Right lung (tissue), 10 donors: ENCODE measurements at places on chromosomes 6 and 20.

DNA sequence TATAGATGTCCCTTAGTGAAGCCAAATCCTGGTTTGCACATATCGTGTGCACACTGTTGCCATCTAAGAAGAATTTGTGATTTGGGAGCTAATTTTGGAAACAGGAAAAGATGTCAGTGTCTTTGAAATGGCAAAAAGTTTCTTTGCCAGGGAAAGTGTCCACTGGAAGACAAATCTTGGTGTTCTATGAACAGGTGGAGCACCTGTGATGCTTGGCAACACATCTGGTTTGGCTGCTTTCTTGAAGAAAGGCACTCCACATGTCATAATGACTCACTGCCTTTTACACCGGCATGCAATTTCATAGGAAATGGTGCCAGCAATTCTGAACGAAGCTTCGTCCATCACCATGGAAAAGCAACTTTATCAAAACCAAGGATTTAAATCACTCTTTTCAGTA, 1040.0 kb upstream of the MAP3K7 start:
- DNase-seq = no peak

GRCh38 chr20:41175727-41176330, 38.5 kb downstream of the PLCG1 start:
- DNase-seq = no peak

GRCh38 chr6:31582230-31582643, at the start of gene LTB:
TSS of gene LTB (minus strand) at chr6:31582424. CDS start at chr6:31582417, 7 bp downstream.
- no peak for DNase-seq

GRCh38 chr6:22113026-22113766, 183.6 kb downstream of the PRL start:
- peak; percentile 42 for DNase-seq

- no peak for DNase-seq
These were observed 179.2 kb downstream of the TMEM242 start for GRCh38 chr6:157143890-157144798.

GRCh38 chr6:33410711-33411631, at the start of gene PHF1:
TSS of gene PHF1 (plus strand) at chr6:33411014. CDS start at chr6:33412264, 1,250 bp downstream.
- no peak for DNase-seq

GRCh38 chr6:38876475-38876874, 161.4 kb downstream of the DNAH8 start:
- peak; percentile 2 for DNase-seq

- no peak for DNase-seq
These were observed 92.4 kb downstream of the EYA2 start for GRCh38 chr20:46987001-46987400.

- DNase-seq = peak; percentile 26
These were observed 7.9 kb upstream of the SDCBP2 start for GRCh38 chr20:1336699-1337367.

GRCh38 chr20:42173440-42173839, 555.3 kb upstream of the CHD6 start:
- DNase-seq = no peak

GRCh38 chr20:18403269-18403668, 63.6 kb downstream of the DZANK1 start:
- DNase-seq = no peak

DNA sequence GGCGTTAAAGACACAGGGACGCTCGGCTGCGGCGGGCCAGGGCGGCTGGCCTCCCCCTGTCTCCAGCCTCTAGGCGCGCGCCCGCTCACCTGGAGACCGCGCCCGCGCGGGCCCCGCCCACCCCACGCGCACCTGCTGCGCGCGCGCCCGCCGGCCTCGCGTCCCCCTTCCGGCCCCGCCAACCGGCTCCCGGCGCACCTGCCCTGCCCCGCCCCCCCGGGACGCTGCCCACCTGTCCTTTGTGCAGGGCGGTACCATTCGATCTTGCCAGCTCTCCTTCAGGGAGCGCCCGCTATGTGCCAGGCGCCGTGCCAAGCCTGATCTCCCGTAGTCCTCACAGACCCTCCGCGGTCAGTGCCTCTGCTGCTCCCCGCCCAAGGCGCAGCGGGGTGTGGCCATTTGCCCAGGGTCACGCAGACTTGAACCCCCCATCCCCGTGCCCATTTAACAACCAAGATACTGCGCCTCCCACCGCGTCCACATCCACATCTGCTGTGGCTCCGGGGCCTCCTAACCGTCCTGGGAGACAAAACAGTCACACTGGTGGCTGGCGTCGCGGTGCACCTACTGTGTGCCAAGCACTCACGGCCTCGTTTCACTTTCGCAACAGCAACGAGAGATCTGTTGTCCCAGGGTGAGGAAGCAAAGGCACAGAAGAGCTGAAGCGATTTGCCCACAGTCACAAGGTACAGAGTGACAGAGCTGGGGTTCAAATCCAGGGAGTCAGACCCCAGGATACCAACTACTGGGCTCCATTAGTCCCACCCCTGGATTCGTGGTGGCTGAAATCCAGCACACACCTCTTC, 48.1 kb downstream of the NOL4L start:
- DNase-seq = no peak

DNA sequence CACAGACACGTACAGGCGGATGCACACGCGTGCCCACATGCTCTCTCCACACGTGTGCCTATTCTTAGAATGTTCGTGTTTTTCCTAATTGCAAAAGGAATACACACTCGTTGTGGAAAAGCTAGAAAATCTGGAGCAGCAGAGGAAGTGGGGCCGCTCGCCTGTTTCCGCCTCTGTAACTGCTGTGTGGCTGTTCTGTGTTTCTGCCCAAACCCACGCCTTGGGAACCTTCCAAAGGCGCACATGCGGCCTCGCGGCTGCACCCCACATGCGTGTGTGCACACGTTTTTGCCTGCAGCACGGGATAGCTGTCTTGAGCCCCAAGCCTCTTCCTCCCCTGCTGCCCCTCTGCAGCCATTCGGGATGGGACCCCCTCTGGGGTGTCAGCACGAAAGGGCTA, 12.2 kb downstream of the SLC17A9 start:
- DNase-seq = no peak

DNA sequence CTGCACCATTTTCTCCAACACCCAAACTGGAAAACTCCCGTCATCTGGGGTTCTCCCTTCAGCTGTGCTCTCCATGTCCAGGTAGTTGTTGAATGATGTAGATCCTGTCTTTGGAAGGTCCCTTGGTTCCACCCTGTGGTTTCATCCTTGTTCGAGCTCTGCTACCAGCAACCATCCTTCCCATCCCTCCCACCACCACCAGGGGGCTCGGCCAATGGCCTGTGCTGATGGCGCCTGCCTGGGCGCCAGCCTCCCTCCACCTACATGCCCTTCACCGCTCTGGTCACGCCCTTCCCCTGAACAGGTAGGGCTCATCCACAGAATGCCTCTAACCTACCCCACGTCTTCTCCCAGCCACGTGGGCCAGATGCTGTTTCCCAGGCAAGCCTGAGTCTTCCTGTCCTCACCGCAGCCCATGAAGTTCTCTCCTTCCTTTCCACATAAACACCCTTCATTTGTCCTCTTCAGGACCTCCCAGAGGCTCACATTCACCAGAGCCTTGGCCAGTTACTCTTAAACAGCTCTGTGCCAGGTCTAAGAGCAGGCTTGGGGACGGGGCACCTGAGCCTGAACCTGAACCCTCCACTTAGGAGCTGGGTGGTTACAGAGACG, 75.1 kb upstream of the DUSP22 start:
- no peak for DNase-seq

- no peak for DNase-seq
These were observed 192.1 kb downstream of the SAMD5 start for GRCh38 chr6:147700436-147701209.

- DNase-seq = no peak
These were observed 43.3 kb downstream of the SLC26A8 start for GRCh38 chr6:35980991-35981645.

GRCh38 chr6:1621070-1621701, 11.5 kb downstream of the FOXC1 start:
- no peak for DNase-seq

DNA sequence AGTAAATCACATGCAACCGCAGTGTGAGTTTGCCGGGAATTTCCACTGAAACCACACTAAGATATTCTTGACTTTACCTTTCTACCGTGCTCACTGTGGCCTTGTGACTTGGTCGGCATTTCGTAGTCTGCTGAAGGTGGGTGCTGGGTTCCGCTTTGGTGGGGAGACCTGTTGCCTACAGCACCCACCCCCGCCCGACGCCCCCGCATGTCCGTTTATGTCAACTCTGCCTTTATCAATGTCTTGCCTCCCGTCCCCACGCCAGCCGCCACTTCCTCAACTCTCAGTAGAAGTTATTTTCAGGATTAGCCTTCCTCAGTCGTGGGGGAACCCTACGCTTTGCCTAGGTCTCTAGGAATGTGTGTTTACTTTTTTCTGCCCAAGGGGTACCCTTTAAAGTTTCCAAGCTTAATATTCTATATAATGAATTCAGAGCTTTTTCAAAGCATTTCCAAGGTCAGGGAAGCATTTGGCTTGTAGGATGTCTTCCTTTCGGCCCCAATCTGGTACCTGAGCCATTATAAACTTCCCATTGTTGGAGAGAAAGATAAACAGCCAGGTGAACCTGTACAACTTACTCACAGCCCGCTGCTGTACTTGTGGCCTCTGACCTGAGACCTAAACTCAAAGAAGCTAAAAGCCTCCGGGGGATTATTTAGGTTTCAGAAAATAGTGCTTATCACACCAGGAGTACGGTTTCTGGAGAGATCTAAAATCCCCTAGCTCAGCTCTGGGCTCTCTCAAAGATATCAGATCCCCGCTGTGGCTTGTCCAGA, 54.2 kb downstream of the TBC1D7 start:
- DNase-seq = no peak

- no peak for DNase-seq
These were observed 6.6 kb downstream of the HTR1B start for GRCh38 chr6:77456531-77457248.

DNA sequence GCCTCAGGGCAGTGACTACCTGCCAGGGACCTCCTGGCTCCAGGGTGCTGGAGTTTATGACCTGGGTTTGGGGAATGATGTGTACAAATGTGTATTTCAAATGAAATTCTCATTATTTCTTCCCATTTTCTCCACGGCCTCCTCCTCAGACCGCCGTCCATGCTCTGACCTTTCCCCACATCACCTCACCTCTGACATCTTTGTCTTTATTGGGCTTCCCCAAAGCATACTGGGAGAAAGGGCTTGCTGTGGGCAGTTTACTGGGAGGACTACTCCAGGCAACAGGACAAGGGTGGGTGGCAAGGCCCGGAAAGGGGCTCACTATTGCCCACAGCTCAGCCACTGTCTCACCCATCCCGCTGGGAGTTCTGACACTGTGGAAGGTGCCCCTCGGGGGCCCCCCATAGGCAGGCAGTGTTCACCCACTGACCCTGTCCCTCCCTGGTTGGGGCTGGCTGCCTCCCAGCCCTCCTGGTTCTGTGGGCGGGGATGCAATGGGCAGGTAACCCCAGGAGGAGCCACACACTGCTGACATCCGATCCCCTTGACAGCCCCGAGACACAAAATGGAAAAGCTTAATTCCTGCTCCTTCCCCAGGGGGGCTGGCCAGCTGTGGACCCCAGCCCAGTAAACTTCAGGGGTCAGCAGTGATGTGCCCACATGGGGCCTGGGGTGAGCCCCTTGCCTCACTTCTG, 39.8 kb upstream of the CST7 start:
- no peak for DNase-seq

- no peak for DNase-seq
These were observed 8.4 kb upstream of the EEF1E1 start for GRCh38 chr6:8110725-8111124.

- DNase-seq = no peak
These were observed 9.3 kb upstream of the NNAT start for GRCh38 chr20:37511610-37512275.

- DNase-seq = no peak
These were observed 66.6 kb downstream of the AFG1L start for GRCh38 chr6:108361312-108361932.

DNA sequence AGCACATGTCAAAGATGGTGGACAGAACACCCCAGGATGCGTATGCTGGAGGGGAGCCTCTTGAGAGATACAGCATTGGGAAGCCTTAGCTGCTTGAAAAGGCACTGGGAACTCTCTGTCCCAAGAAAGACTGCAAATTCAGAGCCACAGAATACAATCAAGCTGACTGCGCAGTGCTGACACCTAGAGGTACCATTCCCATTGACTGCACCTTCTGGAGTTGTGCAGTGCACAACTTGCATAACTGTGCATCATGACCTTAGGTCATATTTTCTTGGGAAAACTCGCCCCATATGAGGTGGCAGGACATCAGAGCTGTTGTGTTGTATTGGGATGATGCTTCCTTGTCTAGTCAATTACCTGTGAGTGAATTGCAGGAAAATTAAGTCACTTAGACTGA, 646.5 kb upstream of the NOX3 start:
- DNase-seq = no peak

GRCh38 chr6:75450903-75451302, 42.7 kb downstream of the FILIP1 start:
- no peak for DNase-seq

- DNase-seq = no peak
These were observed 56.8 kb upstream of the DSP start for GRCh38 chr6:7484666-7485065.

GRCh38 chr6:31727034-31727716, 1.9 kb downstream of the DDAH2 start:
- DNase-seq = no peak

- no peak for DNase-seq
These were observed 86.2 kb upstream of the BEND6 start for GRCh38 chr6:56868687-56869086.

DNA sequence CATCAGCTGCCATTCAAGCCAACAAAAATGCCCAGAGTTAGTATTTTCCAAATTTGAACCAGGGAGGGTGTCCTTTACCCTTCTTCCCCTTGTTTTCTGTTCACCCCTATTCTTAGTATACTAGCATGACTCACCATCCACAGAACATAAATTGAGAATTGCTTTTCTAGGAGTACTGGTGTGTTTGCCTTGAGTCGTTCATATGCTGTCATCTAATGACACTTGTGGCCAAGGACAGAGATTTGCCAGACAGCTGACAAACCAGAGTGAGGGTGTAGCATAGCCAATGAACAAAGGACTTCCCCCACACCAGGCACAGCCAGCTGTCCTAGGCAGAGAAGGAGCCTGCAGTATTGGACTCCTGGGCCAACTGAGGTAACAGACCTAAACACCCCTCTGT, 62.2 kb downstream of the FILIP1 start:
- no peak for DNase-seq

GRCh38 chr6:169893624-169894023, 142.2 kb downstream of the ERMARD start:
- no peak for DNase-seq

- DNase-seq = peak; percentile 29
These were observed 1.2 kb downstream of the TAB2 start for GRCh38 chr6:149318581-149319286.

GRCh38 chr6:148973538-148974208, 226.8 kb downstream of the UST start:
- DNase-seq = no peak

DNA sequence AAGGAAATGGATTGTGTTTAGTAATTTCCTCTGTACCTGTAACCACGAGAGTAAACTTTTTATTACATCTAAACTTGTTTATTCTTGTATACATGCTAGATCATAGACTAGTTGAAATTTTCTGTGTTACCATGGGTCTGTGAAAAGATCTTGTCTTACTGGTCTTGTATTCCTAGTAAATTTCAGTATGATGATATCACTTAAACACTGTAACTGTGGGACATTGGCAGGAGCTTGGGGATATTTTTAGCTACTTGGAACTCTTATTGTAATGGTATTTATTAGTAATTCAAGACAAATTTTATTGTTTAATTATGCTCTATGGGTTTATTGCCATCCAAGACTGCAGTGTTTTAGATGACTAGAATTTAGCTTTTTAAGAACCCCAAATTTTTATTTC, 25.9 kb upstream of the TULP4 start:
- DNase-seq = peak; percentile 36
